CD4-positive, alpha-beta T cell (primary cell): ENCODE measurements at places on chromosomes 16 and 17. TPM values are rescaled to one million over a fixed set of nuclear protein-coding genes. Genes with fewer than 3 reads are reported as not detected.

Gene C17orf50
- total RNA-seq = not detected

Gene TERB1
- 0.11 TPM for total RNA-seq

Gene NPB
- total RNA-seq = not detected

Gene KREMEN2
- total RNA-seq = not detected

Gene CA4
- not detected for total RNA-seq

Gene USP31
- 1.7 TPM for total RNA-seq
